Fibroblast of pulmonary artery (primary cell): ENCODE measurements at places on chromosomes 2 and 18.

GRCh38 chr2:151246152-151246551 is 15.5 kb downstream of the RBM43 start:
- no peak for DNase-seq

DNA sequence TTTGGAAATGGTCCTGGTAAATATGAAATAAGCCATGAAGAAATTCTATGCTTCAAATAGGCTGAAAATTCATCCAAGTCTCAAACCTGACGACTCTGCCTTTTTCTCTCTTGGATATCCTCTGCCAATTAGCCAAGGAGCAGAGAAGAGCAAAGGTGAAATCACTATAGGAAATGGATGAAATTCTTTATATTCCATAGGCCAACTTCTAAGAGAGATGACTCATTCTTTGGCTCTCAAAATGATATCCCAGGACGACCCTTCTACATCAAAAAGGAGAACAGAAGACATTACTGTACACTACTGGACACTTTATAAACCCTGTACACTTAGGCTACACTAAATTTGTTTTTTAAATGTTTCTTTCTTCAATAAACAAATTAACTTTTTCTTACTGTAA is 22.7 kb downstream of the PDE1A start:
- DNase-seq, result peak; percentile 69

- no peak for DNase-seq
Measured at GRCh38 chr2:216882876-216883275, 23.0 kb upstream of the TNP1 start.

GRCh38 chr2:231069379-231070054 is 12.8 kb downstream of the PSMD1 start:
- peak; percentile 85 for DNase-seq

DNA sequence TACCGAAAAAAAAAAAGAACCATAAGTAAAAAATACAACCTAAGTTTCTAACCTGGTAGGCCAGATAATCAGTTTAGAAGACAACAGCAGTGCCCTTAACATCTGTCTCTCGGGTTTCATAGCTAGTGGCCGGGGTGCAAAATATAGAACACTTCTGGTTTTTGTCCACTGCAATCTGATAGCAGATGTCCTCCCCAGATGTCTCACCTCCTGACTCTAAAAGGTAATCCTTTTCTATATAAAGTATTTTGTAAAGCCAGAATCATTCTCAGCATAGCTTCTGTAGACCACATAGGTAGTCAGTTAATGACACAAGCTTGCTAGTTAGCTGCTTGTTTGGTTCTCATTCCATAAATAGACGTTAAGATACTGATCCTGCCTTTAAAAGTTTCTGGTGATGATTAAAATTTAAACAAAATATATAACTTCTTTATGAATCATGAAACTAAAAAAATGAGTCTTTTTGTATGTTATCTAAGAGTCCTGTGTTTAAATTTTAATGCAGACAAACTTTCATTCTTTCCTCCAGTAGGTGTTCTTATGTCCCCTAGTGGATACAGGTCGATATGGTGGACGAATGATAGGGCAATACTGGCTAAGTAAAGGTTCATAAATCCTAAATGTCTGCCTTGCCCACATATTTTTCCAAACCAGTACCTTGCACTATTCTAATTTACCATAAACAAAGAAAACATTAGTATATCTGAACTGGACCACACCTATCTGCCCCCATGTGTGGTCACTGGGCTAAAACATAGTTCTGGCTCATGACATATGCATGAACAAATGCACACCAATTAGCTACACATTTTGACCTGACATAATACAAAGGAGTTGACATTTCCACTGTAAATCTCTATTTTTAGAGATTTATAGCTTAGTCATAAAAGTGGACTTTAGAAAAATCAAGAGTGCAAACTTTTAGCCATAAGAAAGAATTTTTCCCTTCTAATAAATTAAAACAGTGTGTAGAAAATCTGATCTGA is 171.0 kb downstream of the SRBD1 start:
- DNase-seq, result peak; percentile 43

GRCh38 chr2:64939332-64939917 is 49.8 kb upstream of the SLC1A4 start:
- no peak for DNase-seq

GRCh38 chr2:53768242-53768542 is 588 bp downstream of the CHAC2 start:
- DNase-seq, result no peak

DNA sequence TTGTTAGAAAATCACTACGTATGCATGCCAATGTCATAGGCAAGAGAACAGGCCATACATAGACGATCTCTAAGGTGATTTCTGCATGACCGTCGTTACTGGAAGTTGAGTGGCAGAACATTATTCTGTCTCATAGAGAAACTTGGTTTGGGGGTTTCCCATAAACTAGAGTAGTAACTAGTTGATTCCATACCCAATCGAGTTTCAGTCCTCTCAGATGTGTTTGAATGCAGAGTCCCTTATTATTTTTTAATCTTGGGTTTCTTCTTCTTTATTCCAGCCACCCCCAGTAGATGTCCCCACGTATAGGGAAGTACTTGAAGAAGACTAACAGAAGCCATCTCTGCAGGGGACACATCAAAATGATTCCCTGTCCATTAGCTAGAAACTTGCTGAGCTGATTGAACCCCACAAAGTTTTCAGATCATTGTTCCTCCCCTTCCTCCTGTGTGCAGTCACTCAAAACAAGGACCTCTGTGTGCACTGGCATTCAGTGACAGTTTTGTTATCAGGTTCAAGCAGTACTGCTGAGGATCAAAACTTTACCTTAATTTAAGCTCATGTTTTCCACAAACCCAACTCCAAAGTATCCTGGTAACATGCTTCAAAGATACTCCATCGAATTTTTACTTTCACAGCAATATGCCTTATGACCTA is 68.4 kb upstream of the CDCA7 start:
- no peak for DNase-seq

DNA sequence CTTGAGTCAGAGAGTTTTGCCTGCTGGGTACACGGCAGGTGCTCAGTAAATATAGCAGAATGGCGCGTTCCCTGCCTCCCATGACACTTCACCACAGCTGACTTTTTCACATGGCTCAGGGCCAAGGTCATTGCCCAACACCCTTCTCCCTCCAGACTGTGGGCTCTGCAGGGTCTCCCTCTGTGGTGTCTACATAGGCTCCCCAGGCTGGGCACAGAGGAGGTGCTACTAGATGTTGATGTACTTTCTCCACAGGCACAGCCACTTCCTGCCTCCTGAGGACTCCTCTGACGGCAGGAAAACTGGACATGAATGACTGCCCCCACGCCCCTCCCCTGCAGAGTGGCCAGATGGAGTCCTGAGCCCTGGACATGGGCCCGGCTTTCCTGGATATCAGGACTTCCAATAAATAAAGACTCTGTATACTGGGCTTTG is 4.2 kb downstream of the CHCHD5 start:
- no peak for DNase-seq

DNA sequence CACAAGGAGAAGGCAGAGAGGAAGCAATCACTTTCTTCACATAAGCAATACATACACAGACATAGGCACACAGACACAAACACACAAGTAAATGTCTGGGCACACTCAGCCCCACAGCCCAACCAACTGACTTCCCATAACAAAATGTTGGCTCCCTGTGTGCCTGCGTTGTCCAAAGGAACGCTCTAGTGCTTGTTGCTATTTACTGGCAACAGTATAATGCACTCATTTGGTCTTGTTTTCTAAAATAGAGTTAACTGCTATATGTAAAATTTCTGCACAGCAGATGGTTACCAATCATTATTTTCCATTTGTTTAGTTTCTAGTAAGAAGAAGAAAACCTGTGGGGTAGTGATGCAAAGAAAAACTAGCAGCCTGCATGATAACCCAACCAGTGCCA is 16.5 kb downstream of the FIGN start:
- no peak for DNase-seq

DNA sequence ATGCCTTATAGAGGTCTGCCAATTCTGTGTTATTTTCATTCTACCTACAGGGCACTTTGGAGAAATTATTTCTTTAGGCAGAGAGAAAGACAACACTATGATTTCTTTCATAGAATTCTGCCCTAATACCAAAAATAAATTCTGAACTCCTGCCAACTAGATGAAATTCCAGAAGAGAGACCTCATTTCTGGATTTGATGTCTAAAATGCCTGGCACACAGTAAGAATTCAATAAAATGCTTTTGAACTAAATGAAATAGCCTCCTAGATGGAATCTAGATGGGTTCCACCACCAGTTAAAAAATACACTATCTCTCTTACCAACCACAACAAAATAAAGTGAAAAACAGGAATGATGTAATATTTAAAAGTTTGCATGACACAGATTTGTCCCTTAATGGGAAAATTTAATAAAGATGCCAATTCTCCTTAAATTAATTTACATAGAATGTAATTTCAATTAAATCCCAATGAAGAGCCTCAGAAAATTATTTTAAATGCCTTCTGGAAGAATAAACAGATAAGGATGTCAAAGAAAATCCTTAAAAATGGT is 75.0 kb downstream of the OSBPL1A start:
- peak; percentile 65 for DNase-seq

GRCh38 chr2:197708331-197708730 is 3.2 kb downstream of the MARS2 start:
- DNase-seq, result peak; percentile 76

- DNase-seq, result no peak
Measured at GRCh38 chr18:48203288-48203945, 205.8 kb downstream of the ZBTB7C start.

DNA sequence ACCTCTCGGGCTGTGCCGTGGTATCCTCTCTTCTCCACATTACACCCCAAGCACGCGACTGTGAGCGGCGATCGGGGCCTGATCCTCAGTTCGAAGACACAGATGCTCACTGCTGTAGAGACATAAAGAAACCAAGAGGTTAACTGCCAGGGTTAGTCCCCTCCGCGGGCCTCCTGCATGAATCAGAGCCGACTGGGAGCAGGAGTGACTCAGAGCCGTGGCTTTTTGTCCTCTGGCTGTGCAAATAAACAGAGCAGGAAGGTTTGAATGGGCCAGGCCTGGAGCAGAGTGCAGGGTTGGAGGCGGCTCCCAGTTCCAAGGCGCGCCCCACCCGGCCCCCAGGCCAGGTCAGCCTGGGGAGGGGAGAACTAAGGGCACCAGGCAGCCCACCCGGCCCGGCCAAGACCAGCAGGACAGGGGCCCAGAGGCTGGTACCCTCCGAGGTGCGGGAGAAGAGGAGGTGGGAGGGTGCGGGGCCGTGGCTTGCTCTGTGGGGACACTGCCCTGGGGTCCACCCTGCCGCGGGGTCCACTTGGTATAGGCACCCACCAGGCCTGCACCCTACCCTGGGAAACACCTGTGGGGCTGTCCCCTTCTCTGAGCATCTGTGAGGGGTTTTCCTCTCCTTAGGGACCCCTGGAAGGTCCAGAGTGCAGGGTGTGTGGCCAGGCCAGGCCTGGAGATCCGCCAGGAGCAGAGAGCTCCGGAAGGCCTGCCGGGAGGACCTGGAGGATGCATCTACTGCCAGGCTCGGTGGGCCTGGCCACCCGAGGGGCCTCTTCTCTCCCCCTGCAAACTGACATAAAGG is 16.5 kb downstream of the TWIST2 start:
- DNase-seq, result peak; percentile 97

- peak; percentile 22 for DNase-seq
Measured at GRCh38 chr2:78718473-78718872, 307.0 kb upstream of the REG3G start.

DNA sequence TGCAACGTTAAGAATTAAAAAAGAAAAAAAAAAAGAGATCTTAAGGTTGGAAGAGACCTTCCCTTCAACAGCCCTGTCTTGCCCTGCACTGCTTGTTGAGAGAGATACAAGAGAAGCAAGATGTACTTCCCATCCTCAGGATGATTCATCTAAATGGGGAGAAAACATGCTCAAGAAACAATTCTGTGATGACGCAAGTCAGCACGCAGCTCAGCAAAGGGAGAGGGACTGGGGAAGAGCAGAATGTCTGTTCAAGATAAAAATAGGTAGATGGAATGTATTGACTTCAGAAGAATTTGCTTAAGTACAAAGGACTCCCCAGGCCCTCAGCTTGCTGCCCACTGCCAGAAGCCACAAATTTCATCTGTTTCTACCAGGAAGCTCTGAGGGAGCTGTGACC is 198.2 kb upstream of the SPRED2 start:
- DNase-seq, result peak; percentile 86

- DNase-seq, result no peak
Measured at GRCh38 chr2:129813404-129813803, 166.1 kb upstream of the RAB6C start.

DNA sequence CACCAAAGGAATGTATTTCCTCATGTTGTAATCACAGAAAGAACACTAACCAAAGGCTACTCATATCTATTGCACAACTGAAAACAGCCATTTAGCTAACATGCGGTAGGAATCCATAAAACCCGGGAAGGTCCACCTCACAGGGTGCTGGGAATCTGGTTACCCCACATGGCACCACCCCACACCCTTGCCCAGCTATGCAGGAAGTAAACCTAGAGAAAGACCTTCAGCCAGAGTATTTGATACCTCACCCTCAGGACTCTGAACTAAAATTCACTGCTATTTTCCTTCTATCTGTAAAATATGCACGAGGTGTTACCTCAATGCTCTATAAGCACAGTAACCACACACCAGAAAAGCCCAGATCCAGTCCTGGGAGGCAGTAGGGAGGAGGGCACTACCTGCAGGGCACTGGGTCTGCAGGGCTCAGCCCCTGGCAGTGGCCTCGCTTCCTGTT is 45.8 kb downstream of the PTPN2 start:
- peak; percentile 91 for DNase-seq

DNA sequence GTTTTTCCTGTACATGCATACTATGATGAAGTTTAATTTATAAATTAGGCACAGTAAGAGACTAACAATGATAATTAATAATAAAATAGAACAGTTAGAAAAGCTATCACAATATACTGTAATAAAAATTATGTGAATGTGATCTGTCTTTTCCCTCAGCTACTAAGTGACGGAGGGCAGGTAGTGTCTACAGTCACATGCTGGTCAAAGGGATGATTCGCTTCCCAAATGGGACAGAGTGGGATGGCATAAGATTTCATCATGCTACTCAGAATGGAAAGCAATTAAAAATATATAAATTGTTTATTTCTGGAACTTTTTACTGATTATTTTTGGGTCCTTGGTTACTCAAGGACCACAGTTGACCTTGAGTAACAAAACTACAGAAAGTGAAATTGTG is 71.5 kb downstream of the DAW1 start:
- no peak for DNase-seq

DNA sequence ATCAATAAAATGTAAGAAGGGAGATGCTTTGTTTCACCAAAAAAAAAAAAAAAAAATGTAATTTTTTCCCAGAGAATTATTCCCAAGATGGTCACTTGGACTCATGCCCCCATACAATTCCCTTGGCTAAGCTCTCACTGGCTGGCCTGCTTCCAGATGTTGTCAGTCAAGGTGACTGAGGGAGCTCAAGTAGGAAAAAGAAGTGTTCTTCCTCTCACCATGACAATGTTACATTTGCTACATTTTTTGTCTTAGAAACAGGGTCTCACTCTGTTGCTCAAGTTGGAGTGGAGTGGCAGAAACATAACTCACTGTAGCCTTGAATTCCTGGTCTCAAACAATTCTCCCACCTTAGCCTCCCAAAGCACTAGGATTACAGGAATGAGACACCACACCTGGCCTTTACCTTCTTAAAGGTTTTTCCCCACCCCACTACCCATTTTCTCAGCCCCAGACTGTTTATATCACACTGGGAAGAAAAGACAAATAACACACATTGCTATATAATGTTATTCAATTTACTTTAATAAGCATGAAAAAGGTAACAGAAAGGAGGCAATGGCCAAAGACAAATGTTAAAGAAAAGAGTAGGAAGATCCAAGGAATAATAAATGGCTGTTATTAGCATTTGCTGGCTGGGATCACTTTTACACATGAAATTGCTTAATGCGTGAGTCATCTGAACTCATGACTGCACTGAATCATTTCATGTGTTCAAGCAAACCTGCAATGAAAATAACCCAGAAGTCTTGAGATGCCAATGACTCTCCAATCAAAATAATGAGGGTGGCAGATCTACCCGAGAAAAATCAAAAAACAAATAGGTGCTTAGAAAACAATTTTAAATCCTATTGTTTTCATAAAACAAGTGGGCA is 45.2 kb downstream of the ACVR1 start:
- peak; percentile 95 for DNase-seq
